ENCODE measurements at places on chromosomes 1 and 21.

GRCh38 chr1:200337410-200337809, 72.4 kb downstream of the ZNF281 start:
- DNase-seq: no peak

DNA sequence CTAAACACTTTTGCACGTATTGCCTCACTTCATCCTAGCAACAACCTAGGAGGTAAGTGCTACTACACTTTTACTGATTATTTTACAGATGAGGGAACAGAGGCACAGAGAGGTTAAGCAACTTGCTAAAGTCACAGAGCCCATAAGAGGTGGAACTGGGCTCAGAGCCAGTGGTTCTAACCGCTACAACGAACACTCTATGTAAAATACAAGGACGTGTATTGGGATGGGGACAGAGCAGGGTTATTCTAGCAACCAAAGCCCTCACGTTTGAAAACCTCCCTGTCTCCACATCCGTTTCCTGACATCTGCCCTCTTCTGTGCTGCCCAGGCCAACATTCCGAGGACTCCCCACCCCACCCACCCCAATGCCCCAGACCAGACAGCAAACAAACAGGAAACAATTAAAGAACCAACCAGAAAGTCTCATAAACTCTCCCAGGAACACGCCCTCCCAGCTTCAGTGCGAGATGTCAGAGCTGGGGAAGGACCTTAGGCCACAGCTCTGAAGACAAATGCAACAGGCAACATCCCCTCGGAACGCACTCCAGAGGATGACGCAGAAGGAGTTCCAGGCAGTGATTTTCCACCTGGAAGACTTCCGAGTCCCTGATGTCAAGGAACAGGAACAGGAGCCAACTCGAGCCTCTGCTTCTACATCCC, 41.1 kb downstream of the GLIS1 start:
- DNase-seq: no peak

GRCh38 chr1:6142734-6143133, 37.4 kb downstream of the CHD5 start:
- no peak for DNase-seq

DNA sequence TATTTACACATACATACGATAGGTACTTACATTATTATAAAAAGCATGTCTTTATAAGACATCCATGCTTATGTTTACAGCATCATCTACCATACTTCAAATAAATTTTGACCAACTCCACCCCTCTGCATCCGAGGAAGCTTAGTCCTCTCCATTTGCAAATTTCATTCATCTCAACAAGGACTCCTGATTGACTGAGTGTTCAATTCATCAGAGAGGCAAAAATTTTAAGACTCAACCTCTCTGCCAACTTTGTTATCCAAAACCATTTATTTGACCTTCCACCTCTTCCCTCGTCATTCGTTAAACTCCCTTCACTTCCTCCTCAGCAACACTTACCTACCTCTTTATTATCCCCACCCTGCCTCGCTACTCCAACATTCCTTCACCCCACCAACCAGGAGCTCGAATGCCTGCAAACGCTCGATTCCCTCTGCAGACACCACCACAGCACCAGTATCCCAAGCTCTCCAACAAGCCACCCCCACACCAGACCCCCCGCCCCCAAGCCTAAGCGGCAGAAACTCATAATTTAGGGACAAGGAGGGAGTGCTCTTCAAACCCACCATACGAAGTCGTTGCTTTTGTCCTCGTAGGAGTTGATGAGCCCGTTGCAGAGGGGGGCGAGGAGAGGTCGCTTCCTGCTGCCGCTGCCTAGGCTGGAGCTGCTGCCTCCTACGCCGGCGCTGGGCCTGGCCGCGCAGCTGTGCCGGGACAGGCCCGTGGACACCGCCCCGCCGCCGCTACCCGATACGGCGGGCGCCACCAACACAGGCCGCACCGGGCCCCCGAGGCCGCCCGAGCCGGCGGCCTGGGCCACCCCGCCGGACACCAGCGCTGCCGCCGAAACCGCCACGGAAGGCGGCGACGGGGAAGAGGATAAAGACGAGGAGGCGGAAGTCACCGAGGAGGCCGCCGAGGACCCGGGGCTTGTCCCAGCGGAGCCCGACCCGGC, 803 bp downstream of the COP1 start:
- no peak for DNase-seq

GRCh38 chr1:20775700-20776099, 11.4 kb downstream of the HP1BP3 start:
- DNase-seq: no peak

DNA sequence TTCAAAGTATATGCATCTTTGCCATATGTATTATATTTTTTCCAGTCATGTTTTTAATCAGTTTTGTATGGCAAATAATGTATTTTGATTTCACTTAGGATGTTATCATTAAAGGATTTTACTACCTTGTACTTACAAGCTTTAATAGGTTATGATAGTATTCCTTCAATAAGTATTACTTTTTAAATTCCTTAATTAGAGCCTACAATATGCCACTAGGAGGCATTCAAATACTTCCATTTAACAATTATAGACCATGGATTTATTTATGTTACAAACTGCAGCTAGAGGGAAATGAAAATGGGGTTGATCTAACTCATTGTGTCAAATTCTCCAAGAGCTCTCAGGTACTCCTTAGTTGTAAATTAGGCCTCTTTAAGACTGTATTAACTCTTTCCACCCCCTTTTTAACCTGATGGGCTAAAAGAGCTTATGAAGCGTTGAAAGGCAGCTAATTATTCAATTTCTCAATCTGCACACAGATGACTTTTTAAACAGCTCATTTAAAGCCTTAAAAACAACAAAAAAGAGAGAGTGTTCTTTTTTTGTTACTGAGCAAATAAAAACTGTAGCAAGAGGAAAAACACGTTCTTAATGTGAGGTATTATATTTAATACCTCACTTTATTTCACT, 156.2 kb downstream of the DENND1B start:
- DNase-seq: peak; percentile 19

DNA sequence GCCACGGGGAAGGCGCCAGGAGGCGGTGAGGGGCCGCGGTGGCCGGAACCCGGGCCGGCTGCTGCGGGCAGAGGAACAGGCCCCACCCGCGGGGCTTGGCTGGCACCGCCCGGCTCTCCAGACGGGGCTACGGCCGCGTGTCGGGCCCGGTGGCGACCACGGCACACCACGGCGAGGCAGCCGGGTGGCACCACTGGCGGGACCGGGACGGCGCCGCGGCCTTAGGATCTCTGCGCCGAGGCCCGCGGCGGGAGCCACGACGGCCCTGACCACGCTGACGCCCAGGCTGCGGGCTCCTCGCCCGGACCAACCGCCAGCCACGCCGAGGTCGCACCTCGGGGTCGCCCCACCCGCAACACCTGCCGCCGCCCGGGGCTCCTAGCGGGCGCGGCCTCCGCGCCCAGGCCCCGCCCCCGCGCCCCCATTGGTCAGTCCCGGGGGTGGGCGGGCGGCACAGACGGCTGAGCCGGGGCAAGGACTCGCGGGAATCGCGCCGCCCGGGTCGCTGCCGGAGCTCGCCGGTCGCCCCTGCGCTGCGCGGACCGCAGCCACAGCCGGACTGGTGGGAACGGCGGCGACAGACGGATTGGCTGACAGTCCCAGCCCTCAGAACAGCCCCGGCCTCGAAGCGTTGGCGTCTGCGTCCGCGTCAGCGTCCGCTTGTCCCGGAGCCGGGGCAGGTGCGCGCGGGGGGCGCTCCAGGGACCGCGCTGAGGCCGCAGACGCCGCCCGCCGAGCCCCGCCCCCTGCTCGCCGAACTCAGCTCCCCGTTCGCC, at the start of gene BMP8A:
BMP8A (plus strand) TSS at position 491 of the 776 bp plus-strand sequence. CDS start 356 bp downstream, outside the sequence.
- no peak for DNase-seq

- no peak for DNase-seq
Observed at GRCh38 chr1:35544976-35545375, 12.2 kb downstream of the KIAA0319L start.

GRCh38 chr1:89280766-89281165, 8.1 kb upstream of the GBP5 start:
- DNase-seq: no peak

- no peak for DNase-seq
Observed at GRCh38 chr1:155932487-155932886, 1.7 kb downstream of the KHDC4 start.

GRCh38 chr1:85444381-85444780, 20.6 kb downstream of the DDAH1 start:
- no peak for DNase-seq

DNA sequence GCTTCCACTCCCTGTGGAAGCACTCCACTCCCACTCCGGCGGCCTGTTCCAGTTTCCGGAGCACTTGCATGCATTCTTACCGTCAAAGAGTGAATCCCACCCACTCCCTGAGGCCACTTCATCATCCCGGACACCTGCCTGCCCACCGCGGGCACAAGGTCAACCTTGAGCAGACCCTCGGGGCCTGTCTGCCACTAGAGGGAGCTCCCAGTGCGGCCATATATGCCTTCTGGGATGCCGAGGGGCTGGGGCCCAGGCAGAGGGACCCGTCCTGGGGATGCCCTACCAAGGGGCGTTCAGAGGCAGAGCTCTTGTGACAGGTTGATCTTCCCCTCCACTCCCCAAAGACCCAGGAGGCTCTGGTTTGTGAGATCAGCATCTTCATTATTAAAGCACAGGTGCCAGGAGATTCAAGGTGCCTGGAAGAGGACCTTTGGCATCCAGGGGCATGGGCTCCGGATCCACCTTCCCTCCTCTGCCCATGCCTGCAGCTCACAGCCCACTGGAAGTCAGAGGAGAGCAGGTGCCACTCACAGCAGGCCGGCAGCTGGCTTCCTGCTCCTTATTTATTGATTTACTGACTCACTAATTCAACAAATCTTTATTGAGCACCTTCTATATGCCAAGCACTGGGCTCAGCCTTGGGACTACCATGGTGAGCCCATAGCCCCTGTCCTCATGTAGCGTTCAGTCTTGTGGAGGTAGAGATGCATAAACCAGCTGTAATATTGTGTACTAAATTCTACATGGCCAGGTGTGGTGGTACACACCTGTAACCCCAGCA, 47.3 kb downstream of the UBIAD1 start:
- no peak for DNase-seq

DNA sequence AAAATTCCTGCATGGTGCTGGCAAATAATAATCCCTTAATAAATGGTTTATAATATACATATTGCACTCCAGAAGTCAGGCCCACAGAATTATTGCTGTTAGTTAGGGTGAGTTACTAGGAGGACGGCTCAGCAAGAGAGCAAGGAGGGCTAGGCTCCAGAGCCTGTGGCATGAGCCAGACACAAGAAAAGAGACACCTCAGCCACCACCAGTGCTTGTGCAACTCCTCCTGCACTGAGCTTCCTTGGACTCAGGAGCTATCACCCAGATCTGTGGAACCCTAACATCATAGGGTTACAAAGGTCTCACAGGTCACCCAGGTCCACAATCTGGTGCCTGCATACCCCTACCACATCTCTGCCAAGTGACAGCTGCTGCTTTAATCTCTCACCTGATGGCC, 12.8 kb upstream of the LRRC8D start:
- no peak for DNase-seq

- no peak for DNase-seq
Observed at GRCh38 chr1:18007391-18008041, 100.1 kb upstream of the IGSF21 start.

- no peak for DNase-seq
Observed at GRCh38 chr1:216731562-216731961, 8.3 kb upstream of the ESRRG start.

- no peak for DNase-seq
Observed at GRCh38 chr1:33128781-33129180, 47.8 kb downstream of the AZIN2 start.

DNA sequence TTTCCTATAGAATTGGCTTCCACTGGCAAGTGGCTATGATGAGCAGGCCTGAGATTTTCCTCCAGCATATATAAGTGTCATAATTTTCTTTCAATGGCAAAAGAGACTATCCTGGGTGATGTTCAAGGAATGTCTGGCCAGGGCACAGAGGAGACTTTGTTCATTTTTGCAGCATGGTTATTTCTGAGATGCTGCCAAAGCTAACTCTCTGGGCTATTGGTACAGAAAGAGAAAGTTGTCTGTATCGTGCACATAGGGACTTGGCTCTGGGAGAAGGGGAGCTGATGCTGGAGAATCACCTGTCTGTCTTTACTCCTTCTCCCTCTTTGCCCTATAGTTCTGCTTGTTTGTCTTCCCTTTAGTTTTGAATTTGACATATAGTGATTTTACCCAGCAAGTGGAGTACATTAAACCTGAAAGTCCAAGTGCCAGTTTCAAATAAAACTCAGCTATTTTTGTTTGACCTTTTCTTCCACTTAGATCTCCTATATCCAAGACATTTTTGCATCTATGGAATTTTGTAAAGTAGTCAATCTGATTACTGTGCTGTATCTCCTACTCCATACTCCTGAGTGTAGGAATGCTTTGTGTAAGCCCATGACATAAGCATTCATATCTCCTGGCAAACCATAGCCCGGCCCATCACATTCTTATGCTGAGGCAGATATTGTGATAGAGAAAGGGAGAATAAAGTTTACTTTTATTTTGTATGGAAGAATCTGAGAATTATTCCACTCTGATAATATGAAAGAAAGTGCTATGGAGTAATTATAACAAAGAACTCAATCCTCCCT, 3.9 kb downstream of the FNDC7 start:
- DNase-seq: no peak

DNA sequence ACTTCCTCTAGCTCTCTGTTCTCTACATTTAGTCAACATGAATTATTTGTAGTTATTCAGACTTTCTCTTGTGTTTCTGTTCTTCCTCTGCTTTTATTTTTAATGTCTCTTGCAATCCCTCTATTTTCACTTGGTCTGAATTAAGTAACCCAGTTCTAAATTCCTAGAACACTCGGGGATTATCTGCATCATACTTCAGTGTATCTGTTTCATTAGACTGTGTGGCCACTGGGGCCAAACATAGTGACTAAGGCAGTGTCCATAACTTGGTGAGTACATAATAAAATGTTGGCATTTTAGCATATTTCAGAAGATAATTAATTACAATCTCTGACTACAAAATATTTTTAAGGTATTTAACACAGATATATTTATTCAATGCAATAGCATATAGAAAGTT, 1087.2 kb upstream of the B3GALT2 start:
- DNase-seq: no peak

DNA sequence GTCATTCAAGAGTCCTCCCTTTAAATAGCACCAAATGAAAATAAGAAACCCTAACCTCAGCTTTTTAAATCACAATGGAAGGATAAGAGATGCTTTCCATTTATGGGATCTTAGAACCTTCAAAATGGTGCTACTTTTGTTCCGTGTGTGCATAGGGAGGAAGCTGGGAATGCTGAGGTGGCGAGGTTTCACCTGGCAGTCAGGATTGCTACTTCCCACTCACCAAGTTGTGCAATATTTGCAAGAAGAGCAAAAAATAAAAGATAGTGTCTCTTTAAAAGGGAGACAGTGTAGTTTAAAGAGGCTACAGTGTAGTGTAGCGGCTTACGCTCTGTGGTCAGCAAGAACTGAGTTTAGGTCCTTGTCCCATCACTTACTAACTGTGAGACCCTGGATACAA, 392.4 kb upstream of the ST6GALNAC5 start:
- DNase-seq: no peak

- no peak for DNase-seq
Observed at GRCh38 chr1:65232461-65232990, 76.8 kb upstream of the DNAJC6 start.

DNA sequence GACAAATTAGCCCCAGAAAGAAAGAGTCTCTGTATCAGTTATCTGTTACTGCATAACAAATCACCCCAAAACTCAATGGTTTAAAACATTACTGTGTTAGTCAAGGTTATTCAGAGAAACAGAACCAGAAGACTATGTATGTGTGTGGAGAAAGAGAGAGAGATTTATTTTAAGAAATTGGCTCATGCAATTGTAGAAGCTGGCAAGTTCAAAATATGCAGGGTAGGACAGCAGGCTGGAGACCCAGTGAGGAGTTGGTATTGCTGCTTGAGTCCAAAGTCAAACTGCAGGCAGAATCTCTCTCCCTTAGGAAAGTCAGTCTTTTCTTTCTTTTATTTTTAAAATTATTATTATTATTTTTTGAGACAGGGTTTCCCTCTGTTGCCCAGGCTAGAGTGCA, 50.2 kb upstream of the TNR start:
- DNase-seq: no peak

All from astrocyte of the cerebellum (primary cell).